ENCODE measurements at places on chromosomes 3 and 15.
A peak's percentile ranks its signal among the peaks of the same experiment; 100 is the strongest.

DNA sequence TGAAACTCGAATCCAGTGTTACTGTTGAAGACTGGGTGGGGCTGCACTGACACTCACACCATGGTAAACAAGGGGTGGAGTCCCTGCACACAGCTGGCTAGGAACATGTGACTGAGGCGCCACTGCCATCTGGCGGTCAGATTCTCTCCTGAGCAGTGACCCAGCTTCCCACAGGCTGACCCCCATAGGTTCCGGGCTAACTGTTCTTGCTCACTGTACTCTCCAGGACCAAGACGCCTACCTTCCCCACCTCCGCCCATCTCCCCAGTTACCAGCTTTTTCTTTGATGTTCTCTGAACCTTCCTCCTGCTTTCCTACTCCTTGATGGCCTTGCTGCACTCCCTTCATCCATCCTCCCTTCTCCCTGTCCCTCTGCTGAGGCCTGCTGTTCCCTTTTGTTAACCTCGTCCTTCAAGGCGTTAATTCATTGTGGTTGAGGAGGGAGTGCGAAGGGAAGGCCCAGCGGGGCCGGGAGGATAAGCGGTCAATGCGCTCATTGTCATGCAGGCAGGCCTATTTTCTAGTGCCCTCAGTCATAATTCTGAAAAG lies 115.2 kb downstream of the ATP8B4 start:
- H3K4me3 ChIP-seq, result no peak overlapping the region
- peak; percentile 88 for DNase-seq
- H3K27me3 ChIP-seq, result no peaks in the 10 kb centered on the region
- no peaks in the 10 kb centered on the region for H3K36me3 ChIP-seq
- no peaks in the 10 kb centered on the region for H3K4me1 ChIP-seq
- no peak overlapping the region for H3K27ac ChIP-seq

- no peaks in the 10 kb centered on the region for H3K36me3 ChIP-seq
- DNase-seq, result no peak
- no peak overlapping the region for H3K27ac ChIP-seq
- no peaks in the 10 kb centered on the region for H3K27me3 ChIP-seq
- H3K4me3 ChIP-seq, result no peak overlapping the region
- H3K4me1 ChIP-seq, result no peaks in the 10 kb centered on the region
Measured at GRCh38 chr15:68200016-68200861, 4.9 kb downstream of the CALML4 start.

DNA sequence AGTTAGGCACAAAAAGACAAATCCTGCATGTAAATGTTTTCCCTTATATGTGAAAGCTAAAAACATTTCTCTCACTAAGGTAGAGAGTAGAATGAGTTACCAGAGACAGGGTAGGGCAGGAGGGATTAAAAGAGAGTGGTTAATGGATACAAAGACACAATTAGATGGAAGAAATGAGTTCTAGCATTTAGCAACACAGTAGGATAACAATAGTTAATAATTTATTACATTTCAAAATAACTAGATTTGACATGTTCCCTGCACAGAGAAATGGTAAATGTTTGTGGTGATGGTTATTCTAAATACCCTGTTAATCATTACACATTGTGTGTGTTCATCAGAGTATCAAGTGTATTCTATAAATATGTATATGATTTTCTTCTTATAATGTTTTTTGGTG lies 1400.7 kb downstream of the OTOL1 start:
- no peaks in the 10 kb centered on the region for H3K27me3 ChIP-seq
- H3K4me1 ChIP-seq, result no peaks in the 10 kb centered on the region
- no peak overlapping the region for H3K4me3 ChIP-seq
- no peak overlapping the region for H3K27ac ChIP-seq

DNA sequence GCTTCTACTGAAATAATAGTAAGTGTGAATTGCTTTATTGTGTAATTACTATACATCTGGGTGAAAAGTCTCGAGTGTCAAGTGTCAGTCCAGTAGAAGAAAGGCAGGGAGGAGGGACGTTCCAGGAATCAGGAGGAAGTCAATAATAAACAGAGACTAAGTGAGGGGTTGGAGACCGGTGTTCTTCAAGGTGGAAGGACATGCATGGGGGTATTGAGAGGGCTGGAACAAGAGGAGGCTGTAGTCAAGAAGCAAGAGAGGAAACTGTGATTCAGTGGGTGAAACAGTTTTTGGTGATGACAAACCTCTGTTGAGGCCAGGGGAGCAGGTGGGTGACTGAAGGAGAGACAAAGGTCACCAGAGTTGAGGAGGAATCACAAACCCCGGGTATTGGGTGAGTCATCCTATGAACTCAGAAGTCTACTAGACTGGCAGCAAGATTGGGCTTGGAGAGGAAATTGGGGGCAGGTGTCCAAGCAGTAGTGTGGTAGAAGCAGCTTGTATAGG lies 11.6 kb upstream of the SCAMP5 start:
- no peaks in the 10 kb centered on the region for H3K36me3 ChIP-seq
- no peaks in the 10 kb centered on the region for H3K27me3 ChIP-seq
- H3K27ac ChIP-seq, result no peak overlapping the region
- no peak overlapping the region for H3K4me3 ChIP-seq
- peak; percentile 7 for DNase-seq

DNA sequence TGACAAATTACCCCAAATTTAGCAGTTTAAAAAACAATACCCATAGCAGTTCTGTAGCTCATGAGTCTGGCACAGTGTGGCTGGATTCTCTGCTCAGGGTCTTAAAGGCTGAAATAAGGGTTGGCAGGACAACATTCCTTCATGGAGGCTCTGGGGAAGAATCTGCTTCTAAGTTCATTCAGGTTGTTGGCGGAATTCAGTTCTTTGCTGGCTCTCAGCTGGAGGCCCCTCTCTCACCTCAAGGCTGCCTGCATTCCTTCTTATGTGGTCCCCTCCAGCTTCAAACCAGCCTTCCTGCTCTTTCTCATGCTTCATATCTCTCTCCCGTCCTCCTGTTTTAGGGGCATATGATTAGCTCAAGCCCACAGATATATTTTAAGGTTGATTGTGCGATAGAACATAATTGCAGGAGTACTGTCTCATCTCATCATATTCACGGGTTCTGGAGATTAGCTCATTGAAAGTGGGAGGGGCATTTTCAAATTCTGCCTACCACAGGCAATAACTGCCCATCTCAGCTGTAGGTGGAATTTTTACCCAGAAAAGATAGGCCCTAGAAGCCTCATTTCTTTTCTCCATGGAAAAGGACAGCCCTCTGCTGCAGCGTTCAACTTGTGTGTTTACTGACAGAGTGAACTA lies 5.6 kb upstream of the ZBTB47 start:
- H3K4me3 ChIP-seq, result no peak overlapping the region
- H3K27ac ChIP-seq, result no peak overlapping the region
- no peaks in the 10 kb centered on the region for H3K27me3 ChIP-seq
- no peaks in the 10 kb centered on the region for H3K4me1 ChIP-seq
- H3K36me3 ChIP-seq, result peaks cover 5% of the 10 kb centered on the region
